Fibroblast of skin of left biceps (primary cell): ENCODE measurements at places on chromosomes 12 and 14.

DNA sequence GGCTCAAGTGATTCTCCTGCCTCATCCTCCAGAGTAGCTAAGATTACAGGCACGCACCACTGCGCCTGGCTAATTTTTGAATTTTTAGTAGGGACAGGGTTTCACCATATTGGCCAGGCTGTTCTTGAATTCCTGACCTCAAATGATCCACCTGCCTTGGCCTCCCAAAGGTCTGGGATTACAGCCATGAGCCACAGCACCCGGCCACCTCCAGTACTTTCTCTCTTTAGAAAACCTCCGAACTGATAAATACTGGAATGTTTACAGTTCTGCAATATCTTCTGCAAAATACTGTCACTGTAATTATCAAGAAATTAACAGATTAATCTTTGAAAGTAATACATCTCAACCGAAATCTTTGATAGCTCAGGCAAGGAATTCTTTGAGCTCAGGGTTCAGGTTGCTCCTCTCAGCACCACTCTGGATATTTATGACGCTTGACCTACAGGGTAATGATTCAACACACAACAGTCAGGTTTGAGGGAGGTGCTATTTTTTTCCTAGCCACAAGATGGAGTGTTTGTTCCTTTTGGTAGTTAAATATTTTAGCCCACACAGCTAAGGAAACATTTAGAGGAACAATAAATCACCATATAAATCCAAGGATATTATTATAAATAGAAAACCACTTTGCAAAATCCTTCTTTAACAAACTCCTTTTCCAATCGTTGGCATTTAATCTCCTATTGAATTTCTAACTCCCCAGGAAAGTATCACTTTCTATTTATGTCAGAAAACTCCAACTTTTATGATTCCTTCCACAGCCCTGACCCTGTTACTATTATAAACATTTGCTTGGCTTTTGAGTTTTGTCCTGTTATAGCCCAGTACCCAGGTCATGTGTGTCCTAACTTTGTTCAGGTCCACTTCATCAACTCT lies 48.6 kb upstream of the GTF2A1 start:
- peak; percentile 15 for DNase-seq

GRCh38 chr12:121805171-121806008 lies 1.6 kb downstream of the SETD1B start:
- no peak for DNase-seq

- no peak for DNase-seq
These were observed 109.8 kb upstream of the FUT8 start for GRCh38 chr14:65302571-65303189.

GRCh38 chr14:94467728-94468520 lies 8.1 kb downstream of the SERPINA9 start:
- no peak for DNase-seq

GRCh38 chr12:77315407-77315806 lies 250.0 kb upstream of the E2F7 start:
- DNase-seq = no peak

- no peak for DNase-seq
These were observed 239.2 kb downstream of the ADGRD1 start for GRCh38 chr12:131192951-131193350.

DNA sequence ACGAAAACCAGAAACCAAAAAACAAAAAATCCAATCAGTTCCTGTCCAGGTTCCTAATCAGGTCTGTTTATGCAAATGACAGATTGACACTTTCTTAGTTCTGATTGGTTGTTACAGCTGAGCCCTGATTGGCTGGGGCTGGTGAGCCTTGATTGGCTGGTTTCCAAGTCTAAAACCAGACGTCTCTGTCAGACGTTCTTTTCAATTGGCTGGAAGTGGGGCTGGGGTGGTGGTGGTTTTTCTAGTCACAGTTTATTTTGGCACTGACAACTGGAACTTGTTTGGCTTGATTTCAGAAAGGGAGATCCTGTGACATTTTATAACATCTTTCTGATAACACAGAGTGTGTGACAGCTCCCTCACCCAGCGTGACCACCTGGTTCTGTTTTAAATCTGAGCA lies 36.1 kb upstream of the PRICKLE1 start:
- DNase-seq = no peak

GRCh38 chr12:51820526-51821439 lies 27.7 kb downstream of the FIGNL2 start:
- DNase-seq = peak; percentile 44

- DNase-seq = no peak
These were observed 94.9 kb downstream of the PPM1H start for GRCh38 chr12:62839869-62840660.

DNA sequence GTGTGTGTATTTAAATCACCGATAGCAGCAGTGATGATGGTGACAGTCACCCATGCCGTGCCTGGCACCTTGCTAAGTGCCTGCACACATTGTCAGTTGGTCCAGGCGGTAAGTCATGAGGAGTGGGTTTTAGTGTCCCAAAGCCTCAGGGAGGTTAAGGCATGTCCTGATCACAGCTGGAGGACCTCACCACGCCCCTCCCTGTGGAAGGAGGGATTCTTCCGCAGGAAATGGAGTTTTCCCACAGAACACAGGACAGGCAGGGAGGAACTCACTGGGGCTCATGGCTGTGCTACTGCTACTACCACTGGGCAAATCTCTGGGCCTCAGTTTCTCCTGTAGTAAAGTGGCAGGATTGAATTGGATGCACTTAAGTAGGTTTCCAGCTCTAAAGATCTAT lies 142.3 kb downstream of the CACNA1C start:
- DNase-seq = no peak

DNA sequence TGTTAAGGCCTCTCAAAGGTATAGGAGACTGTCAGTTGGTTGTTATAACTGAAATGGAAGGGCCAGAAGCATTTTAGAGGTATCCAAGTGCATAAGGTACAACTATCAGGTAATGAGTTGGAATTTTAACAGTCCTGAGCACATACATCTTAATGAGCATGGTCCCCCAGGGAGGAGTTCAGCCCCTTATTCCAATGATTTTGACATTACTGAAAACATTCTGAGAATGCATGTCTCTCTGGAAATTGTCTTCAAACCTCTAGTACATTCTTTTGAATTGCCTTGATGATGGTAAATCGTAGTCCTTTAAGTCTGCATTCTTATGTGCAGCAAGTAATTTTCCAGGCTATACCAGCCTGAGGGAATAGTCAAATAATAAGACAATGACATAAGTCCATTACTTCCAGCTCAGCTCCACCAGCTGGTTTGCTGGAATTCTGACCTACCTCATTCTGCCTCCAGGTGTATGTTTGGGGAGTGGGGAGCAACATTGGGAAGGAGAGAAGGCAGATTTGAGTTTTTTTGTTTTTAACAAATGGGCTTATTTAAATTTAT lies 239.2 kb downstream of the MSRB3 start:
- no peak for DNase-seq

GRCh38 chr12:124904306-124905098 lies 9.9 kb downstream of the UBC start:
- no peak for DNase-seq

DNA sequence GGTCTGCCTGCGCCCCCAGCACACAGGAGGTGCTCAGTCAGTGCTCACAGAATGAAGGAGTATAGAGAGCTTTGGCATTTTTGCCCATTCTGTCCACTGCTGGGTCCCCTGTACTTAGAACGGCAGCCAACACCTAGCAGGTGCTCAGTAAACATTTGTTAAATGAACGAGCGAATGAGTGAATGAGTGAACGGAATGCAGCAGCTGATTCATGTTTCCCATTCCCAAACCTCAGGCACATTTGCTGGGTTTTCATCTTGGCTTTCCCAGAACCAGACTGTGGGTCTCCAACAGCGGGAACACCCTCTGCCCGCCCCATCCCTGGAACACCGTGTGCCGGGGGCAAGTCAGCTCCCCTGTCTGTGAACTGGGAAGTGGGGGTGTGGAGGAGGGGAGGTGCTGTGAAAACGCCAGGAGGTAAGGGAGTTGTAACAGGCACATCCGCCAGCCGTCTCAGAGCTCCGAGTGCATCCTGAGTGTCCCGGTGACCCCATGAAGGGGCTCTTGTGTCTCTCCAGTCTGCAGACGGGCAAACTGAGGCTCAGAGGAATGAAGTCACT lies 47.3 kb downstream of the SCARB1 start:
- no peak for DNase-seq

DNA sequence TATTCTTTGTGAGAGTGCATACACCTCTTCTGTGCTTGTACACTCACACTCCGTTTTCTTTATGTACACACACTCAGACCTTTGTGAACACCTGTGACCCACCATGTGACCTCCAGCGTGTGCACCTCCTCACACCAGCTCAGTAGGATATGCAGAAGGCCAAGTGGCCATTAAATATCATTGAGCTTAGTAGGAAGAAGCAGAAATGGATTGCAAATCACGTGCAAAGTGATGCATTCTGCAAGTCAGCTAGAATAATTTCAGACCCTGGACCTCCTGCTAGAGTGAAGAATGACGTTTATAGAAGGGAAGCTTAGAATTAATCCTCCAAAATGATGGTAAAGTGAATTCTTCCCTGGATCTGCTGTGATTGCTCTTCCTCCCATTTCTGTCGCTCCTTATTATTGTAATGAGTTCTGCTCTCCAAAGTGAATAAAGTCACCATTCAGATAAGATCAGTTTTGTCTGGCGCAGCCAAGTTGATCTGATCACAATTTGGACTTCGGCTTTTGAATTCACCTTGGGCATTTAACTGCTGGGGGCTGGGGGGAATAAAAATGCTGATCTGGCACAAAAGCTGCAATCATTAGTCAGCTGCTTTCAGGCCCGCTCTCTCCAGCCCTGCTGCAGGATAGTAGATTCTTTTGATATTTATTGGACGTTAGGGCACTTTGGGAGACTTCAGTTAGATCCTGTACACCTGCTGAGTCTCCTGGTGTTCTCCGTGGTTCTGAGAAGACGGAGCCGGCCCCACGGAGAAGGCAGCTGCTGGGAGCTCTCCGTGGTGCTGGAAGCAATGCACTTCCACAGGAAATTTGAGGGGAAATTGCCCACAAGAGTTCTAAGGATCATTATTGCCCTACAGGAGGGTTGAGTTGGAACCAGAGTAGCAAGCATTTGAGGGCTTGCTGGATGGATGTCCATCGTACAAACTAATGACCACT lies 12.4 kb upstream of the NRXN3 start:
- no peak for DNase-seq

- no peak for DNase-seq
These were observed 293.9 kb downstream of the DUSP6 start for GRCh38 chr12:89058402-89058801.

- no peak for DNase-seq
These were observed 10.2 kb downstream of the ABCB9 start for GRCh38 chr12:122956035-122956434.

DNA sequence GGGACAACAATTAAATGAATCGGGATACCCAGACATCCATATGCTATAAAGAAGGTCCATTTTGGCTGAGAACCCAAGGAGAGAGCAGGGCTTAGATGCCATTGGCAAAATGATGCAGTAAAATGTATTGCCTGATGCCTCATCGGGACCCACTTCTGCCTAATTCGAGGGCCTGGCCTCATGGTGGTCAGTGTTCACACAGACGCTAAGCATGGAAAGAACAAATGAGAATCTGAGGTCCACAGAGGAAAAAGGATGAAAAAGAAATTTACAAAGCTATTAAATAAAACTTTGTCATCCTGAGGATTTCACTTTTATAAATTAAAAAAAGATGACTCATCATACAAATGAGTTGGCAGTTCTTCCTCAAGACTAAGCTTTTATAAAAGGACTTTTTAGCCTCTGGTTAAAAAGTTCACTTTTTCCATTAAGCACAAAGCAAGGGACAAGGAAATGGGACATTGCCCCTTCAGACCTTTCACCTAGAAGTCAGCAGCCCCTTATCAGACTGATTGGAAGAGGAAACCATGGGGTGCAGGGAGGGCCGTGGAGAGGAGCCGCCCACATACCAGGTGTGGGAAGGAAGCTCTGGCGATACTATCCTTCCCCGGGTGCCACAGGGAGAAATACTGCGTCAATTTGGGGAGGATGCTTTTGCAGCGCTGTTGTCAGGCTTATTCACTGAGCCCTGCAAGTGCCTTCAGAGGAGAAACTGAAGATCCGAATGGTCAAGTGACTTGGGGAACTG lies 176.0 kb downstream of the EGLN3 start:
- DNase-seq = no peak

DNA sequence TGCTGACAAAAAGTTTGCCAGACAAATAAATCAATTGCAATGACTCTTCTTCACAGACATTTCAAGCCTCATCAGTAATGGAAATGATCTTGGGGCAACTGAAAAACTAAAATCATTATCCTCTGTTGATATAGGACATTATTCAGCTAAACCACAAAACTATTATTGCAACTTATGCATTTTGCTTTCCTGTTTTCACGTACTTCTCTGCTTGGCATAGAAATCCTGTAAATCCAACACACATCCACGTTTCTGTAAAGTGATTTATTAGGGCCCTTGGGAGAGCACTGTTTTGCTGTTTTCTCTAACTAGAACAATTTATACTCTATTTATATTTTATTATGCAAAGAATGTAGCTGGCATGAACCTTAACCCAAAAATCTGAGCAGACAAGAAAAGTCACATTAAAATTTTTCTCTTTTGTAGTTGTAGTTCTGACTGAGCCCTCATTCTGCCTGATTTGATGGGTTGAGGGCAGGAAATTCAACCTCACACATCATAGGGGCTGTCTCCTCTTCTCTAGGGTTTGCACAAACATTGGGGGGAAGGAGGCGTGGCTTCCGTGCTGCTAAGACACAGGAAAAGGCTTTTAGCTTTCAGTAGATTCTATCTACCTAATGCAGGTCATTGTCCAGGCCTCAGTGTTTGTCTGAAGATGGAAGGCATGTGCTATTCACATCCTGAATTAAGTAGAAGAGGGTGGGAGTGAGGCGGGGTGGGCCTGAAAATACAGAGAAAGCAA lies 11.5 kb upstream of the NUP107 start:
- DNase-seq = peak; percentile 16

DNA sequence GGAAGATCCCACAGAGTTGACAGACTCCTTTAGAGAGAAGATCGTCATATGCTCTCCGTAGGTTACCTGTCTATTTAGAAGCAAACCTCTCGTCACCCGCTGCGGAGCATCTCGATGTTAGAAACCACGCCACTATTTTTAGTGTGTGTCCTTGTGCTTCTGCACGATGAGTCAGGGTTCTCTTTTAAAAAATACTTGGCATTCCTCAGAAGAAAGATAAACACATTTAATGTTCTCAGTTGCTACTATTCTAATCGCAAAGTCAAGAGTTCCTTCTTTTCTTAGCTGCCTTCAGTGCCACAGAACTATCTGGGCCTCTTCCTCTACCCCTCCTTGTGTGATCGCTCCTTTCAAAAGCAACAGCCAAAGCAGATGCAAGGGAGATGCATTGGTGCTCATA lies 192.4 kb downstream of the PELI2 start:
- DNase-seq = no peak

DNA sequence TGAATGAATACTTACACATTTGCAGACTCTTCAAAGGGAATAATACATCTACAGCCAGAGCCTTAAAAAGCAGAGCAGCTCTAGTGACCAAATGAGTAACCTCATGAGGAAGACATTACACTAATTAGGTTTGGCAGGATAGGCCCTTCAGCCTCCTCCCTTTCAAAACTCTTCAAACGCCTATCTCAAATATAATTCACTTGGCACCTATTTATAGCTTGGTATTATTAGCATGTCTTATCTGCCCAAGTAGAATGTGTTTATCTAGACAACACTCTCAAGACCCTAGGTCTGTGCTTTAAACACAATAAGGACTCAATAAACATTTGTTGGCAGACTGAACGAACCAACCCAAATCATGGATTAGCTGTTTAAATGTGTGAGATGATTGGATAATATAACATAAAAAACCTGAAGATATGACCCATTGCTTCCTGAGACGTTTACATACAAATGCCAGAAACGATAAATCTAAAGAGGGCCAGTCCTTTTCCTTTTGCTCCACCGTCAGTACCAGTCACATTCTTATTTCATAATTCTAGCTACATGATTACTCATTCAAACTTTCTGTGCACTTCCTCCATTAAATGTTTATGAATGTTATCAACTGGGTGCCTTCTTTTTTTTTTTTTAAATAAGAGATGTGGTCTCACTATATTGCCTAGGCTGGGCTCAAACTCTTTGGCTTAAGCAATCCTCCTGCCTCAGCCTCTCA lies 123.3 kb downstream of the CEP83 start:
- DNase-seq = no peak
